CD4-positive, alpha-beta T cell (primary cell): ENCODE measurements at places on chromosomes 12 and 14.

GRCh38 chr12:46763230-46763629, 62.6 kb downstream of the SLC38A4 start:
- DNase-seq: no peak

GRCh38 chr12:105279460-105280056, 43.6 kb upstream of the APPL2 start:
- DNase-seq: peak; percentile 10

DNA sequence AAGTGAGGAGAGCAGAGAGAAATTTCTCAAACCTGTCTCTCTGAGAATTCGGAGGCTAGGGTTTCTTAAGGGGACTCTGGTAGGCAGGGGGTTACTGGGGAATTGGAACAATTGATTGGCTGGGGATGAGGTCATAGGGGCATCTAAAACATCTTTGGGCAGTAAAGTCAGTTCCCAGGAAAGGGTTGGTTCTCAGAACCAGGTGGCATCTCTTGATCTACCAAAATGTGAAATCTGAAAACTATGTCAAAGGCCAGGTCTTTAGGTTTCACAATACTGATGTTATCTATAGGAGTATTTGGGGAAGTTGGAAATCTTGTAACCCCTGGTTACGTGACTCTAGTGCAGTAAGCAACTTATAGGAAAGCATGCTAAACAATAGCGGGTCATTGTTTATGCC, 6.9 kb downstream of the C12orf75 start:
- no peak for DNase-seq

GRCh38 chr12:116483959-116484750, 75.0 kb upstream of the MAP1LC3B2 start:
- DNase-seq: no peak
